Stimulated activated memory B cell treated with anti-CD40 and anti-IgM and Interleukin-4, amounts not matched to agents 10 μg/mL and 1 μg/mL and 100 μg/mL, for 72 hours (primary cell): ENCODE measurements at places on chromosomes 6 and 20.
A peak's percentile ranks its signal among the peaks of the same experiment; 100 is the strongest.

- peaks cover 31% of the 10 kb centered on the region for H3K4me1 ChIP-seq
- H3K27ac ChIP-seq = no peak overlapping the region
- H3K4me3 ChIP-seq = no peak overlapping the region
- H3K27me3 ChIP-seq = no peaks in the 10 kb centered on the region
Observed at GRCh38 chr6:384898-385297, 6.7 kb upstream of the IRF4 start.

GRCh38 chr6:2085657-2086056, 159.7 kb downstream of the GMDS start:
- no peaks in the 10 kb centered on the region for H3K27me3 ChIP-seq
- no peak overlapping the region for H3K27ac ChIP-seq
- peaks cover 10% of the 10 kb centered on the region for H3K4me1 ChIP-seq
- peaks cover 38% of the 10 kb centered on the region for H3K36me3 ChIP-seq

DNA sequence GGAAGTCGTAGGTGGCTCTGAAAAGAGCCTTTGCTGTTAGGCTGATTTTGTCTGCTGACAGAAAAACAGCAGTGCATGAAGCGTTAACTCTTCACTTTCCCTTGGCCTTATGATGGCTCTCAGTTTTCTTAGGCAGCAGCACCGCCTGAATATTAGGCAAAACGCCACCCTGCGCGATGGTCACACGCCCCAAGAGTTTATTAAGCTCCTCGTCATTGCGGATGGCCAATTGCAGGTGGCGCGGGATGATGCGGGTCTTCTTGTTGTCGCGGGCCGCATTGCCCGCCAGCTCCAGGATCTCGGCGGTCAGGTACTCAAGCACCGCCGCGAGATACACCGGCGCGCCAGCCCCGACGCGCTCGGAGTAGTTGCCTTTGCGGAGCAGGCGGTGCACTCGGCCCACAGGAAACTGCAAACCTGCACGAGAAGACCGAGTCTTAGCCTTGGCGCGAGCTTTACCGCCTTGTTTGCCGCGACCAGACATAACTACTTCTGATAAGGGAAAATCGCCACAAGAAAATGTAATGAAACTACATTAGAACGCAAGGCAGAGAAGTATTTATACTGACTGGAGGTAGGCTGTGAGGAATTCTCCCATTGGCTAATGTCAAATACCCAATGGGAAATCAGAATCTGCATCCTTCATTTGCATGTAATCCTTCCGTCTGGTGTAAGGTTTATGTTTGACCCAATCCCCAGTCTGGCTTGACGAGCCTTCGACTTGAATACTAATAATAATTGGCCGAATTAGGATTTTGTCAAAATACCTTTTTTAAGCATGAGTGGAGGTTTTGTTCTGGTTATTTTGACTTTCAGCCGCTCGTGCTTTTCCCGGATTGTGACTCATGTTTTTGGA, 53.9 kb upstream of the HFE start:
- H3K36me3 ChIP-seq = no peaks in the 10 kb centered on the region
- H3K27ac ChIP-seq = peak overlapping the region; percentile 96
- peak overlapping the region; percentile 87 for H3K4me3 ChIP-seq
- peak; percentile 90 for ATAC-seq

DNA sequence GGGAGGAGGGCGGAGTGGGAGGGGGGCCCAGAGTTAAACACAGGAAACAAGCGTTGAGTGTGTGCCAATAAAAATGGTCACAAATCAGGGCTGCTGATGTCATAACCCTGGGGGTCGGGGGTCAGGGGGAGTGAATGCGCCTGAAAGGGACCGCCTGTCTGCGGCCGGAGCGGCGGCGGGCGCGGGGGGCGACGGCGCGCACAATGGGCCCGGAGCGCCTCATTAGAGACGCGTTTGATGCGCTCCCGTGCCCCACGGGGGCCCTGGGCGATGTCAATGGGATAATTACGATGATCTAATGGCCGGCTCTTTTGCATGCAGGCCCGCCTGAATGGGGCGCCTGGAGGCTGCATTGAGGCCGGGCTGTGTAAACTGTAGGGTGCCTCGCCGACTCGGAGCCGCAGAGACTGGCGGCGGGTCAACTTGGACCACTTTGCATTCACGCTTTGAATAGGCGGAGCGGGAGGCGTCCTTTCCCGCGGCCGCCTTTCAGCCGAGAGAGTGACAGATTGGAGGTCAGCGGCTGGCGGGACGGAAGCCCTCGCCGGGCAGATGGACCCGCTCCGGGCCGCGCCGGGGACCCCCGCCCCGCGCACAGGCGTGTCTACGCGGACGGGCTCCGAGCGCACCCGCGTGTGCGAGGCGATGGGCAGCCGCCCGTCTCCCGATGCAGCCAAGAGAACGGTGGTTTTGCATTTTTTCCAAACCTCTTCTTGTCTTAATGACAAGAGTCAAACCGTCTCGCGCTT, 296.1 kb downstream of the TFAP2C start:
- no peak overlapping the region for H3K27ac ChIP-seq
- H3K27me3 ChIP-seq = peaks cover 77% of the 10 kb centered on the region
- no peaks in the 10 kb centered on the region for H3K36me3 ChIP-seq
- H3K4me3 ChIP-seq = no peak overlapping the region

GRCh38 chr20:55103188-55103587, 627.8 kb downstream of the DOK5 start:
- no peak overlapping the region for H3K27ac ChIP-seq
- H3K36me3 ChIP-seq = no peaks in the 10 kb centered on the region
- H3K4me3 ChIP-seq = no peak overlapping the region
- no peak for ATAC-seq
- H3K27me3 ChIP-seq = no peaks in the 10 kb centered on the region

DNA sequence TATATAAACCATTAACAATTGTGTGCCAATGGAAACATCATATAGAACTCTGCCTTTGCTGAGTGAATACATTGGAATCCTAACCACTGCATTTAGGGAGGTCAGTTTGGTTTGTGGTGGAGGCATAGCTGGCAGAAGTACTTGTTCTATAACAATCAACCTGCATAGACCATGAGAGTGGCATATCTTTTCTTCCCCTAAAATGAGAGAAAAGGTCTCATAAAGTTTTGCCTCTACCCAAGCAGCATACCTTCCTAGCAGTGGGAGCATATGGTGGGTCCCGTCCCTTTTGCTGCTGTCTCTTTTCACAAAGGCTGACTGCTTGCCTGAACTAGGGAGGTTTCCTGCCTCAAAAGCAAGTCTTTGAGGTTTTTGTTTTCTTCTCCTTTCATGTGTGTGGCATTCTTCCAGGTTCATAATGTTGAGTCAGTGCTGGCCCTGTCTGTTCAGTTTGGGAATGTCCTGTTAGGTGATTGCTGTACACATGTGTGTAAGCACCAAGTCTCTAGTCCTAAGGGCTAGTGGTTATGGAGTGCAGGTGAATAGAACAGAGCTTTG, 61.2 kb upstream of the SUPT3H start:
- H3K36me3 ChIP-seq = no peaks in the 10 kb centered on the region
- H3K4me3 ChIP-seq = no peak overlapping the region
- no peaks in the 10 kb centered on the region for H3K27me3 ChIP-seq
- no peak for ATAC-seq

- ATAC-seq = peak; percentile 62
- peak overlapping the region; percentile 33 for H3K27ac ChIP-seq
- H3K4me3 ChIP-seq = peak overlapping the region; percentile 63
Observed at GRCh38 chr6:139146317-139146726, 11.4 kb downstream of the HECA start.

- no peak overlapping the region for H3K4me3 ChIP-seq
- peaks cover 50% of the 10 kb centered on the region for H3K36me3 ChIP-seq
- no peak overlapping the region for H3K27ac ChIP-seq
- no peaks in the 10 kb centered on the region for H3K27me3 ChIP-seq
Observed at GRCh38 chr6:37381579-37381978, 27.8 kb downstream of the RNF8 start.

- no peak overlapping the region for H3K4me3 ChIP-seq
- H3K4me1 ChIP-seq = no peaks in the 10 kb centered on the region
- H3K27me3 ChIP-seq = no peaks in the 10 kb centered on the region
- no peaks in the 10 kb centered on the region for H3K36me3 ChIP-seq
- ATAC-seq = no peak
Observed at GRCh38 chr6:113330636-113330946, 526.6 kb upstream of the MARCKS start.

DNA sequence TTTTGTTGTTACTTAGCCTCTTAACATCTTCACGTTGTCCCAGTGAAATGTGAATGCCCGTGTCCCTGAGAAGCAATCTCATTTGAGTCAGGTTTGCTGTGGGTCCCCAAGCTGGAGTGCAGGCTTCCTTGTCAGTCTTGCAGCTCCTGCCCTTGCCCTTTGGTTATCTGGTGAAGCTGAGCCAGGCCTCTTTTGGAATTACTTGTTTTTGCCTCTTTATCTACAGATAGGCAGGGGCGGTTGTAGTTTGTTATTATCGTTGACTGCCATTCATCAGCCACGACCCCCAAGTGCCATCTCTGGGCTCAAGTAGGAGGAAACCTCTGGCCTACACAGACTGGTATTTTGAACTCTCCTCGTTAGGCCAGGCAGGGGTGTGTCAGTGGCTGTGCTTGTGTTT, 2.2 kb downstream of the TMEM14C start:
- H3K27ac ChIP-seq = no peak overlapping the region
- ATAC-seq = no peak
- H3K4me1 ChIP-seq = peaks cover 48% of the 10 kb centered on the region

DNA sequence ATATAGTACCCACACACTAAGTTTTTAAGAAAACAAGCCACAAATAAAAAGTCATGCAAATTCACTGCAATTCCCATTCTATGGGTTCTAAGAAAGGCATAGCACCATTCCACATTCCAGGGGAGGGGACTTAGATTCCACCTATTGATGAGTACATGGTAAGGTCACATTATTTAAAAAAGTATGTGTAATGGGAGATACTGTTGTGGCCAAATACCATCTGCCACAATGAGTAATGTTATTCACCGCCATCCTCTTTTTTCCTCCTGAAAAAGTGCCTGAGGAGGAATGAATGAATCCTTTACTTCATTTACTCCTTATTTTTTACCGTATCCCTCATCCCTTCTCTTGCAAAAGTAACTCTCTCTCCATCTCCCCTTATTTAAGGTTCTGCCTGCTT, 27.0 kb upstream of the ADGRF1 start:
- no peak overlapping the region for H3K27ac ChIP-seq
- H3K27me3 ChIP-seq = no peaks in the 10 kb centered on the region
- no peak overlapping the region for H3K4me3 ChIP-seq
- H3K4me1 ChIP-seq = no peaks in the 10 kb centered on the region
- H3K36me3 ChIP-seq = no peaks in the 10 kb centered on the region

GRCh38 chr20:49690899-49691620, 22.6 kb downstream of the B4GALT5 start:
- no peak for ATAC-seq
- H3K4me3 ChIP-seq = no peak overlapping the region
- peaks cover 7% of the 10 kb centered on the region for H3K36me3 ChIP-seq
- no peak overlapping the region for H3K27ac ChIP-seq

- H3K4me1 ChIP-seq = no peaks in the 10 kb centered on the region
- H3K4me3 ChIP-seq = no peak overlapping the region
- H3K27me3 ChIP-seq = no peaks in the 10 kb centered on the region
- no peak for ATAC-seq
Observed at GRCh38 chr6:124742971-124743370, 219.3 kb upstream of the RNF217 start.

- H3K4me3 ChIP-seq = no peak overlapping the region
- peaks cover 18% of the 10 kb centered on the region for H3K27me3 ChIP-seq
- H3K27ac ChIP-seq = no peak overlapping the region
- no peak for ATAC-seq
- H3K4me1 ChIP-seq = no peaks in the 10 kb centered on the region
Observed at GRCh38 chr6:122694075-122694474, 83.9 kb downstream of the PKIB start.

DNA sequence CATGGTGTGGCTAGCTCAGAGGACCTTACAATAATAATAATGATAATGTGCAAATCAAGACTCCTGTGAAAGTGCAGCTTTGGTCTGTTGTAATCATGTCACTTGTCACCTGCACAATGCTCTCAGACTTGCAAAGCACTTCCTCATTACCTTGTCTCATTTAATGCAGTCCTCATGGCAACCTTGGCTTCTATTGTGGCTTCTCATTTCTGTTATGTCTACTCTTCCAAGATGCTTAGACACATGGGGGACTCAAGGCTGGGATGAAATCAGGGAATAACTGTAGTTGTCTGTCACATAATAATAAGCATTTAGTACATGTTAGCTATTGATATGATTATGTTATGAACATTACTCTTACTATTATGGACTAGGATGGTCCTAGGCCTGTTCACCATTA, 484.2 kb downstream of the PTPRT start:
- H3K27ac ChIP-seq = no peak overlapping the region
- no peak overlapping the region for H3K4me3 ChIP-seq
- ATAC-seq = no peak
- H3K27me3 ChIP-seq = no peaks in the 10 kb centered on the region
- H3K4me1 ChIP-seq = no peaks in the 10 kb centered on the region

DNA sequence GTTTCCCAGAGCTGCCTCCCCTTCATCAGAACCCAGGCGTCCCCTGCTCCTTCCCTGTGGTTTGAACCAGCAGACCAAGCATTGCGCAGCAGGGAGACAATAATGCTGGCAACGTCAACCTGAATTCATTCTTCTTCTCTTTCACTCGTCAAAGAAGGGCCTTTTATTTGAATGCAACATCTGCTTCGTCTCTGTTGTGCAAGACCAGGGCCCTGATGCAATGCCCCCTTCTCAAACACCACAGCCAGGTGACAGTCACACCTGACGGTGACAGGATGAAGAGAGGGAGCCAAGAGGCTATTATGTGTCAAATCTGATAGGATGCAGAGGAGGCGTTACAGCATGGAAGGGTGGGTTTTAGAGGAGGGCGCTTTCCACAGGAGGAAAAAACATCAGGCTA, 8.0 kb downstream of the INSM1 start:
- H3K27me3 ChIP-seq = peaks cover 49% of the 10 kb centered on the region
- no peak overlapping the region for H3K27ac ChIP-seq
- no peak overlapping the region for H3K4me3 ChIP-seq
- no peaks in the 10 kb centered on the region for H3K36me3 ChIP-seq
- no peak for ATAC-seq

DNA sequence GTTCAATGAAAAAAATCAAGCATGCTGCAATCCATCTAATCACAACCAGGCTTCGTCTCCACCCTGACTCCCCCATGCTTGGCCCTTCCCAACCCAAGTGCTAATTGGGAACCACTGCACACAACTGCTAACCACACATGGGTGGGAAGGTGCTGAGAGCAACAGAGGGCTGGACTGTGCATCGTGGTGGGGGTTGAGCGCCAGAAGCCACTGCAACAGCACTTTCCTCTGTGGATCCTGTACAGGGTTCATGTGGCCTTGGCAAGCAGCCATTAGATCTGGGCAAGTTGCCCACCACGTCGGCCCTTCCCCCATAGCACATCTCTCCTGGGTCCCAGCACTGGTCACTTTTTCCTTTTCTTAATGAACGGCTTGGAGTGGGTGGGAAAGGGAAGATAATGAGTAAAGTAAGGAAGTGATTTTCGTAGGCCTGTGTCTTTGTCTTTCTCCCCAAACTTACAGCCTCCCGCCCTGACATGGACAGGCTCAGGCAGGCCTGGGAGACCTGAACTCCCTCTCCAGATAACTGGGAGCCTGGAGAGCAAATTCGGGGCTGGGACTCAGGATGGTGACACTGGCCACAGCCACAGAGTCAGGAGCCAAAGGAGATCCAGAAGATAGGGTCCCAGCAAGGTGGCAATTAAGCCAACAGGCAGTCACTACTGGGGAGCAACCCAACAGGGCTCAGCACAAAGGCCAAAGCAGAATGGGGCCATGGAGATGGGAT, 34.4 kb upstream of the MRPS10 start:
- no peak for ATAC-seq
- H3K4me3 ChIP-seq = no peak overlapping the region
- H3K4me1 ChIP-seq = no peaks in the 10 kb centered on the region
- no peaks in the 10 kb centered on the region for H3K27me3 ChIP-seq
